ENCODE measurements at places on chromosomes 6 and 20. TPM values are rescaled to one million over a fixed set of nuclear protein-coding genes. Genes with fewer than 3 reads are reported as not detected.

GPLD1 gene
- 1.1 TPM for total RNA-seq

DNA sequence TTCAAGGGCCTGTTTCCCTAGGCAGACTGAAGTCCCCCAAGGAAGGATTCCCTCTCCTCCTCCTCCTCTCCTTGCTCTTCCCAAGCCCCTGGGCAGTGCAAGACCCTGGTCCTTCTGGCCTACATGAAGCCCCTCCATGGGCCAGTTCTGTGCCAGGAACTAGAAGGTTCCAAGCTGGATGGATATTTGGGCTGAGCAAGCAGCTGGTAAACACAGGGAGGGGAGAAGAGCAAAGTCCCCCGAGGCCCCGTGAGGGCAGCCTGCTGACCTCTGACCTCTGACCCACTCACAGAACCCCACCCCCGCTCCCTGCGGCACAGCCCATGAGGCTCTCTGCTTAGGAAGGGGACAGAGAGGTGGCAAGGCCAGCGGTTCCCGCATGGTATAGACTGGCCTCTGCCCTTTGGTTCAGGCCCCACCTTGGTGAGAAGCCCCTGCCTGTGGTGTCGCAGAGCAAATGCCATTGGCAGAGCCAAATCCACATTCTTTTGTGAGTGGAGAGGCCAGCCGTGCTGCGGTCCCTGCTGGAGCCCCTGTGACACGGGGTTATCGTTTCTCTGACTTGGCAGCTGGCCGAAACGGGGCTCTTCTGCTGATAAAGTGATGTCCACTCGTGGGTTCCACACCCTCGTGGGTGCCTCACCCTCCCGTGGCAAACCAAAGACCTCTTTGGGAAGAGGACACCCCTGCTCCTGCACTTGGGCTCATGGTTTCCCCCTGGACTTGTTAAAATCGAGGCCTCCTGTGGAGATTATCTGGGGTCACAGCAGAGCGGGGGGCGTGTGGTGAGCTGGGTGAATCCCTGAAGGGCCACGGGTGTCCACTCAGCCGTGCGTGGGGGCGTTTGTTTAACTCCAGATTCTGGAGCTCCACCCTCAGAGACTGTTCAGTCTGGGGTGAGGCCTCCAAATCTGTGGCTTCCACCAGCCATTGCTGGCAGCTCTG is 2.1 kb upstream of the CHRNA4 start:
- peak; percentile 21 for DNase-seq

DNA sequence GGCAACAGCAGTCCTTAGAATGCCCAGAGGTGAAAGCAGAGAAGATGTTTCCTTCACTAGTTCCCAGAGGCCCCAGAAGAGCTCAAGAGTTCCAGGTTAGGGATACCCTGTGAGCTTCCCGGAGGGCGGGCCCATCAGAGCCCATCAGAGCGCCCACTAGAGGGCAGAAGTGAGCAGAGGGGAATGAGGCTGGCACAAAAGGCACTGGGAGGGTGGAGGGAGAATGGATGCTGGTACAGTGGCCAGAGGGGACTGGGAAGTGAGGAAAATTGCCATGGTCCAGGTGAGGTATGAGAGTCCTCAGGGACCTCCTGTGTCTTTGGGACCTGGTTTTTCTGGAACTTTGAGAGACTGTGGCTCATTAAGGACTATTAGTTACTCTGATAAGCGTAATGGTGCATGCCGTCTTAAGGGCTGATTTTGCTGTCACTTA is 57.3 kb downstream of the LINC00237 start:
- no peak for DNase-seq

DNA sequence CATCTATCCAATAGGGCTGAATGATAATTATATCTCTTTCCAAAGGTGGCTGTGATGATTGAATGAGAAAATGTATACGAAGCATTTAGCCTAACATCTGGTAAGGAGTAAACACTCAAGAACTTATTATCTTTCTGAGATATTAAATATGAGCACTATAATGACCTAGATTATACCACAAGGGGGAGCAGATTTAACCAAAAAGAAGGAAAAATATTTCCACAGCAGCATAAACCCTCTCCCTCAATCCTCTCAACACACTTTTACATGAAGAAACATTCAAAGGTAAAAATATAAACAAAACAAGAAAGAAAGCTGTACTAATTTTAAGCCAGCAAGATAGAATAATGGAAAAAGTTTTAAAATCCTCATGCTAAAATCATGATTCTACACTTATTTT is 68.4 kb downstream of the SHPRH start:
- DNase-seq = no peak

COL9A1 gene
- not detected for total RNA-seq

CNR1 gene
- 0.47 TPM for total RNA-seq

GRCh38 chr6:34350137-34350933 is 42.1 kb downstream of the NUDT3 start:
- no peak for DNase-seq

FOXC1 gene
- 2.7 TPM for total RNA-seq

DNA sequence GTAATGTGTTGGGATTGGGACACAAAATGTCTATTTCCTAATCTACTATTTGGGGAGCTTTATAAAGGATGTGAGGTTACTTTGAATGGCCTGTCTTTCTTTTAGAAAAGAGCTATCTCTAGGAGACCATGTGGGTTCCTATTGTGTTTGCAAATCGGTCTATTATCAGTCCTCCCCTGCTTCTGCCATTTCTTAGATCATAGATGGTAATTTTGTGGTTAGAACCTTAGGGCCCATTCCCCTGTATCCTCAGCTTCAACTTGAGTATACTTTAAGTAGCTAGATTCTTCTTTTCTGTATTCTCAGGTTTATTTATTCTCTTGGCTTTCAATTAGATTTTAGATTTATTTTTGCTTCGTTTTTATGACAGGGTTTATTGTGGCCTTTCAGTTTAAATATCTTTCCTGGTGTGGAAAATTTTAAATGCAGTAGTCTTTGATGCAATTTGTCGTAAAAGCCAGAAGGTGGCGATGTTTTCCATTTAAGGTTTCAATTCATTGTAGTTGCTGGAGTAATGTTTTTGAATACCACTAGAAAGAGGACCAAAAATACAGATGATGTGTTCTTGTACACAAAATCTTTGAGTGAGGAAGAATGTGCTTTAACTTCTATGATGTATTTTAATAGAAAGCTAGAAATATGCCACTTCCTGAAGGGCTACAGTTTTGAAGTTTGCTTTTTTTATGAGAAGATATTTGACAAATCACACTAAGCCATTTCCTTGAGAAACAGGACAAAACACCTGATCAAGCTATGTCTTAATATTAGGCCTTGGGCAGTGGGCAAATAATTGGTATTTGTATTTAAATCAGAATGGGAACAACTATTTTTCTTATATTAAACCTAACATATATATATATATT is 20.3 kb downstream of the TBPL1 start:
- DNase-seq = no peak
